ENCODE measurements at places on chromosomes 4 and X.

GRCh38 chrX:14956813-14957582, 83.8 kb downstream of the MOSPD2 start:
- DNase-seq, result no peak

- DNase-seq, result no peak
These were observed 48.8 kb upstream of the GALNT7 start for GRCh38 chr4:173119818-173120217.

GRCh38 chr4:174005422-174005821, 278.0 kb downstream of the FBXO8 start:
- no peak for DNase-seq

DNA sequence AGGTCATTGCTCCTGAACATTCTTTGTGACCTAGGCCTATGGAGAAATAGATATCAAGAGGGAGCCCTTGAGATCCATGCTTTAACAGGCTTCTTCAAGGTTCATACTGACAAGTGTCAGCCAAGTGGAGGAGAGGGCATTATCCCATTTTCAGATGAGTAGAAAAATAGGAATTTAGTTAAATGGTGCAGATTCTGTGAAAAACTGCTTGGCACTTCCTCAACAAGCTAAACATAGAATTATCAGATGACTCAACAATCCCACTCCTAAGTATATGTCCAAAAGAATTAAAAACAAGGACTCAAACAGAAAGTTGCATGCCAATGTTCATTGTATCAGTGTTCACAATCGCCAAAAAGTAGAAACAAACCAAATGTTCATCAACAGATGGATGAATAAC, 43.8 kb upstream of the KCNIP4 start:
- no peak for DNase-seq

- no peak for DNase-seq
These were observed 51.9 kb downstream of the RBM47 start for GRCh38 chr4:40577588-40578253.

- DNase-seq, result peak; percentile 33
These were observed 794.2 kb upstream of the LCORL start for GRCh38 chr4:18815779-18816173.

- DNase-seq, result no peak
These were observed 60.9 kb downstream of the SOWAHB start for GRCh38 chr4:76836860-76837562.

- DNase-seq, result no peak
These were observed 327.8 kb downstream of the ADGRL3 start for GRCh38 chr4:61527888-61528287.
